ENCODE measurements at places on chromosomes 5 and 9.

DNA sequence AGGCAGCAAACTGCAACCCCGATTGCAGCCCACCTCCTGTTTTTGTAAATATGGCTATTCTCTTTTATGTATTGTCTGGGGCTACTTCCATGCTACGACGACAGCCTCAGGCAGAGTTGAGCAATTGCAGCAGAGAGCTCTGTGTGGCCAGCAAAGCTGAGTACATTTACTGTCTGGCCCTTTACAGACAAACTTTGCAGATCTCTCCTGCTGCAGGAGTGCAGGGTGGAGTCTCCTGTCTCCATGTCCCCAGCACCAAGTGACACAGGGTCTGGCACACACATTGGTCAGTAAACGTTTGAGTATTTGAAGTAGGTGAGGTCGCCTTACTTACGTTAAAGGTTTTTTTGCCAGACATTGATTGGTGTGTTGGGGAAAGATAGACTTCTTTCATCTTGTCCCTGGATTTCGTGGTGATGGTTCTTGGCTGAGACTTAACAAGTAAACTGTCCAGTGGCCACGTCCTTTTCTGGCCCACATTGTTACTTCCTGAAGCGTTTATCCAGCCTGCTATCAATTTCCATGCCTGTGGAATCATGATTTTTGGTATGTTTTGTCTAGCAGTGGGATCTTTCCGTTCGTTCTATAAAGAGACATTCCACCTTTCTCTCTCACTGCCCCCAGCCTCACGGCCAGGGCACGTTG, 27.2 kb downstream of the PRRC2B start:
- DNase-seq, result no peak

DNA sequence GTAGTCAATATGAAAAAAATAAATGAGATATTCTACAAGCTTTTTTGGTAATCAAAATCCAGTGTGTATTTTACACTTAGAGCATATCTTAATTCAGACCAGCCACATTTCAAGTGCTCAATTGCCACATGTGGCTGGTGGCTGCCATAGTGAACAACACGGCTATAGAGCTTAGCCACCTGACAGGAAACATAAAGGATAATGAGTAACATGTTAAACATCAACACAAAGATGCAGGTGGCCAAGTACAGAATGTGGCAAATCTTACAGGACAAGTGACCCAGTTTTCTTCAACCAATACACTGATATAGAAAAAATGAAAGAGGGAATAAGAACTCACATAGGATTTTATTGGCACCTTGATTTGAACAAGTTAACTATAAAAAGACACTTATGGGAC, 61.4 kb downstream of the KIF24 start:
- DNase-seq, result no peak

- DNase-seq, result no peak
Measured at GRCh38 chr9:1709347-1709746, 305.8 kb upstream of the SMARCA2 start.

DNA sequence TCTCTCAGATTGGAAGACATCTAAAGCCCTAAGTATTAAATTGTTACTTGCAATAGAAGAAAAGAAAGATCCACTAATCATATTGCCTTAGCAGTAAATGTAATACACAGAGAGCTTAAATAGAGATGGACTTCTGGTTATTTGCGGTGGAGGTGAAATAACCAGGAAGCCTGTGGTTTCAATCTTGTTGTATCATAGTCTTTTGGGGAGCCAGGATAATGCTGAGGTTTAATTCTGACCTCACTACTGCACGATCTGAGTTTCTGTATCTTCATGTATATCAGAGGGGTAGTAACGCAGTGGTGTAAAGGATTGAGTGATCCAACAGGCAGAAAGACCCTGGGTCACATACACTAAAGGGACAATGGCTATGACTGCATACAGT, 71.7 kb downstream of the ANKRD55 start:
- no peak for DNase-seq

DNA sequence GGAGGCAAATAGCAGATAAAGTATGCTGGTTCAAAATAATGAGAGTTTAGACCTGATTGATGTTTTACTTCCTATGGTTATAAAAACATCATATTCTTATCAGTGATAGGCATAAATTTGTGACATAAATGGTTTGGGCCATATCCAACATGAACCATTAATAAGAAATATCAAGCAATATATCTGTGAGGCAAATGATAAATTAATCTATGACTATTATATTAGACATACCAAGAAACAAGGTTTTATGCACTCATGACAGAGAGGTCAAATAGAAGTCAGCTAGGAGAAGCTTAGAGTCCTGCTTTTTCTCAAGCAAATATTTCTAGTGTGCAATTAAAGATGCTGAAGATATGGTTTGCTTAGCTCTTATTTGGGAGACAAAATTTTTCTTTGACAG, 10.4 kb downstream of the SMIM3 start:
- no peak for DNase-seq

Measured in globus pallidus (tissue), 1 donor.